ENCODE measurements at places on chromosomes 4 and X.

- DNase-seq = no peak
Measured at GRCh38 chr4:173801361-173801760, 271.3 kb upstream of the HAND2 start.

GRCh38 chr4:8173492-8174242 is 15.1 kb upstream of the ABLIM2 start:
- no peak for DNase-seq

DNA sequence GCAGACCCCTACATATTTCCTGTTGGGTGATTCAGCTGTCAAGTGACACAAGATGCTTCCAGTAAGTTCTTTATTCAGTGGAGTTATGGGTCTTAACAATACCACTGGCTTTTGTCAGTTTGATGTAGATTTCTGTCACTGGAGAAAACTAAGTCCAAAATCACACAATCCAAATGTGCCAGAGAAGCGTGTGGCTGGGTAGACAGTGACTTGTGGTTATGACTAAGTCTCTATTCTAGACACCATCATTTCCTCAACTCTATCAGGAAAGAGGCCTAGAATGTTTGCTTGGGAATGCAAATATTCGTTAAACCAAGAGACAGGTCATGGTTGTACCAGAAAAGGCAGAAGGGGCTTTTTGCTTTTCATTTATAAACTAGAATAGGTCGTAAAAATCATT is 54.4 kb upstream of the HS3ST1 start:
- no peak for DNase-seq

DNA sequence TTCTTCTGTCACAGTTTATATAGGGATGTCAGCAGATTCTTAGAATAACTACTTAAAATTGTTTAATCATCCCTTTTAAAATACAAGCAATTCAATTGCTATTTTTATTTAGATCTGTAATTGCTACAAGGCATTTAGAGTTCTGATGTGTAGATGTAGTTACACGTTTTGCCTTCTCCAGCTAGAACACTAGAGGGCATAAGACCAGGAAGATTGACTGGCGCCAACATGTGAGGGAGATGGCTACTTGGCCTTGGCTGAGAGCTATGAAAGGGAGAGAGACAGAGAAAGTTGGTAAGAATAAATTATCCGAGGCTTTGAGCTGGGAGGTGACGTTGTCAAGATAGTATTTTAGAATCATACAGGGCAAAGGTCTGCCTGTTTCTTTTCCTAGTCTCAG is 563.7 kb upstream of the PRKX start:
- no peak for DNase-seq

DNA sequence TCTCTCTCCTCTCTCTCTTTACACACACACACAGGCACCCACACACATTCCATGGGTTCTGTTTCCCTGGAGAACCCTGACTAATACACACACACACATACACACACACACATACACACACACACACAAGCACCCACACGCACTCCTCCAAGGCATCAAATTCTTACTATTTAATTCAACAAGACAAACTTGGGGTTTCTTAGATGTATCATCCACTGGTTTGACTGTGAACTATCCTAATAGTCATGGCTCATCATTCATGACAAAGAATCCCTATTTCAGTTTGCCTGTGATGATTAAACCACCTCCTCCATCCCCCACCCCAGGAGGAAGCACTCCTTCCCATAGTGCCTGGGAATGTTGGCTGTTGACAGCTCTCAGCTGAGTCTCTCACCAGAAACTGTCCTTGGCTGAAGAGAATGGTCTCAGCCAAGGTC is 98.2 kb downstream of the USP46 start:
- DNase-seq = no peak

All from activated CD4-positive, alpha-beta T cell treated with anti-CD3 and anti-CD28 coated beads for 24 hours (primary cell).